Stimulated activated CD4-positive, alpha-beta T cell treated with anti-CD3 and anti-CD28 coated beads, Interleukin-1b, Interleukin-23, amount 100 ng/mL, for 4 hours (primary cell): ENCODE measurements at places on chromosomes 7 and 10.

GRCh38 chr10:122163174-122164022, 107.7 kb upstream of the BTBD16 start:
- no peak for DNase-seq

- no peak for DNase-seq
Measured at GRCh38 chr7:130458257-130458656, 17.4 kb upstream of the CEP41 start.

DNA sequence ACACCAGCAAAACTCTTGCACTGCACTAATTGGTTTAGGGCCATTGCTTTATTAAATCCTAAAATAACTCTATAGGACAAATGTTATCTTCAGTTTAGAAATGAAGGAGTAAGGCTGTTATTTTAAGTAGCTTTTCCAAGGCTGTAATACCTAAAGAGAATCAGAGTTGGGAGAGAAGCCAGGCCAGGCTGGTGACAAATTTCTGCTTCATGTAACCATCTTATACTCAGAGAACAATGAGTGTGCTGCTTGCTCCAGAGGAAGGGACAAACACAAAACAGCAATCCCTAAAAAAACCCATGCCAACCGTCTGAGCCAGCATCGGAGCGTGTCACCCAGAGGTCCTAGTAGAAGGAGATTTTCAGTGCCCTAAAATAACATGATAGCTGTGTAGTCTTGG, 49.7 kb upstream of the TARP start:
- no peak for DNase-seq

GRCh38 chr10:103690281-103690680, 165.1 kb downstream of the SH3PXD2A start:
- no peak for DNase-seq

DNA sequence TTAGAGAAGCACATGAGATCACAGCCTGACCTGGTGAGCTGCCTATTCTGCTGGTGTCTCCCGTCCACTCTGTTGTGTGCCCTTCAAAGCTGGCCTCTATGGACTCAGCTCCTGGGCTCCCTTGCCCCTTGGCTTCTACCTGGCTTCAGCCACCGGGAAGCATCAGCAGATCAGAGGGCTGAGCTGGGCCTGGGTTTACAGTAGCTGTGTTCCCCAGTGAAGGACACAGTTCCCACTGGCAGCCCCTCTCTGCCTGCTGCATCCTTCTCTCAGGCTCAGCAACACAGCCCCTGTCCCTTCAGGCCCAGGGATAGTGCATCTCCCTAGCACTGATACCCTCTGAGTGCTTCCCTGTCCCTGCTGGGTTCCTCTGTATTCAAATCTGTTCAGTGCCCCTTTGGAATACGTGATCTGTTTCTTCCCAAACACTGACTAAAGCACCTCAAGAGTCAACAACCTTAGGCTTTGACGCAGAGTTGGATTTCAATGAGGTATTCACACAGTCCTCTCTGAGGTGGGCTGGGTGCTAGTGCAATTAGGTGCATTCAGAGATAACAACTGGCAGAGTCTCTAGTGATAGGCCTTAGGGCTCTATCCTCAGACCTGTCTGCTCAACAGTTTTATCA, 109.8 kb downstream of the GRID1 start:
- DNase-seq = no peak

DNA sequence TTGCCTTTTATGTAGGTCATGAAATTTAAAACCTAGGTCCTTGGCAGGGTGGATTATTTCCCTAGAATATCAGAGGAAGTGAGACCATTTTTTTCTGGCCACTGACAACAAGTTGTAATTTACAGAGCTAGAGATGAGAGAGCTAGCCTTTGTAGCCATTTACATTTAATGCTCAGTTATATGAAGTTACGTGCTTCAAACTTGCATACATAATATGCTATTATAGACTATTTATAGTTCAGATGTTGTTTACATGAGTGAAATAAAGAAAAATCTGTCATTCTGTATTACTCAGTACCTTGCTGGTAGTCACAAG, 234.9 kb upstream of the MBL2 start:
- DNase-seq = no peak

DNA sequence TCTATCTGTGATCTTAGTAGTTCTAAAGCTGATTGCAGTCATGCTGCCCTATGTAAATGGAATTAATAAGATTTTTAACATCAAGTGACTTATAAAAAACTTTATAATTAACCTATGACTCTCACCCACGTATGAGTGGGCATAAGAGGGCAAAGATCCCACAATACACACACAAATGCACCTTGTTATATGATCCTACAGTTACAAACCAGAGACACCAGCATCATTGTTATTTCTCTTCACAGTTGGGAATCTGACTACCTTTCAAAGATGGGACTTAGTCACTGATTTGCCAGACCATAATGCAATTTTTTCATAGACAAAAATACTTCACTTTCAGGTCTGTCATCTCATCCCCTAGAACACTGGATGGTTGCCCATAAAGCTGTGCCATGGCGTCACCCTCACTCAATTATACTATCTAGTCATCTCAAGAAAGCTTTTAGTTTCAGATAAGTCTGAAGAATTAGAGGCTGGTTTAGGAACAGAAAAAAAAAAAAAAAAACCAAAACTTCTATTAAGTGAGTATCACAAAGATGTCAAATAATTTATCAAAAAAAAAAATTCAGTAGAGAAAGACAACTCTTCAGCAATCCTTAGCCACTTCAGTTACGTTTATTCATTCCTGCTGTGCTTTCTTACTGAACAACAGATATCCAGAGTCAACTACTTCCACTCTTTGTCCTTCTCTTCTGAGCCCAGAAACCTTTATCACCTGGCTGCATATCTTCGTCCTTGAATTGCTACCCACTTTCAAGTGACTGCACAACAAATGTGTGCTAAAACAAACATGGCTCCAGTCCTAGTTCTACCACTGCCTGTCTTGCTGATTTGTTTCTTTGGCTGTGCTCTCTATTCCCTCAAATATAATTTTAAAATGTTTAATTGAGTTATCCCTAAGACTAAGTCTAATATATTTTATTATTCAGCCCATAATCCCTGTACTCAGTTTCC, 175.0 kb upstream of the CHRM2 start:
- DNase-seq = no peak

DNA sequence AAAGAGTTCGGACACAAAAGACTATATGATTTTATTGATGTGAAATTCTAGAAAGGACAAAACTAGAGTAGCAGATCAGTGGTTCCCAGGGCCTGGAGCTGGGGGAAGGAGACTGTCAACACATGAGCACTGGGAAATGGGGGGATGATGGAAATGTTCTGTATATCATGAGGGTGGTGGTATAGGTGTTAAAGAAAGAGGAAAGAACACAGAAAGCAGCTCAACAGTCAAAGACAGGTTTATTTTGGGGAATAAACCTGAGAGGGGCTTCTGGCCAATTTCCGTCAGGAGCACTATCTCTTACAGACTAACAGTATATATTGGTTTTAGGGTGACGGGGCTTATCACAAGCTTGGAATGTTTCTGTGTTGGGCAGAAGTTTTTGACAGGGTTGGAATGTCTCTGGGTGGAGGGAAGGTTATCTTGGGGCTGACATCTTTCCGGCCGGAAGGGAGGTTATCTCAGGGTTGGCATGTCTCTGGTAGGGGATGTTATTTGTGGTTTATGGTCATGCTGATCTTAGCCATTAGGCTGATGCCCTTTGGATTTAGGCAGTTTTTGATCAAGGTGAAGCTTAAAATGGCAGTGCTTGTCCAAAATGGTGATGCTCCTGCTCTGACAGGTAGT, 254.6 kb upstream of the NRP1 start:
- DNase-seq = no peak

DNA sequence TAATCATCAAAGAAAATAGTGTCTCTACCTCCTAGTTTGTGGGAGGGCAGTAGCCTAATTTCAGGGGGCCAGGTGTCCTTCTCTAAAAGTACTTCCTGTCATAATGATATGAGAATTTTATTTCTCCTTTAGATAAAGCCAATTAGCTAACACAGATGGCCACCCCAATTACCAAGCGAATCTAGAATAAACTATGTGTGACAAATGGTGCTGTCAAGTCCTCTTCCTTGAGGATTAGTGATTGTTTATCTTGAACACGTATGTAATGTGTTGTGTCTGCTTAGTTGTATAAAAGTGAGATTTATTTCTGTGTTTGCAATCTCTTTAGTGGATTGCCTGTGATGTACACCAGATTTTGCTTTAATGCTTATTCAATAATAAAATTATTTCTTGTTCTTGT, 1120.0 kb downstream of the SORCS1 start:
- no peak for DNase-seq

DNA sequence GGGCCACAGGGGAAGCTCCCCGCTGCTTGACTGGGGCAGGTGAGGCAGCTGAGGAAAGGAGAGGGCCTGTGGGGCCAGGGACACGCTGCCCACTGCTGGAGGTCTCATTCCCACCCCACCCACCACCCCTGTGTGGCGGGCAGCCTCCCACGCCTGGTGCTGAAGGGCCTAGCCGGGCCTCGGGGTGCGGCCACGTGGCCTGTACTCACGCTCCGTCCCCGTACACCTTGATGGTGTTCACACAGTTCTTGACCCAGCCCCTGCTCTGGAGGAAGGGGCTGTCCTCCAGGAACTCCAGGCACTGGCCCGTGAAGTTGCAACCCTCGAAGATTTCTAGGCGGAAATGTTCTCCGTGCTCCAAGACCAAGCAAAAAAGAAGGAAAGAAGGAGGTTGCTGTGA, 4.0 kb downstream of the CRYGN start:
- no peak for DNase-seq

DNA sequence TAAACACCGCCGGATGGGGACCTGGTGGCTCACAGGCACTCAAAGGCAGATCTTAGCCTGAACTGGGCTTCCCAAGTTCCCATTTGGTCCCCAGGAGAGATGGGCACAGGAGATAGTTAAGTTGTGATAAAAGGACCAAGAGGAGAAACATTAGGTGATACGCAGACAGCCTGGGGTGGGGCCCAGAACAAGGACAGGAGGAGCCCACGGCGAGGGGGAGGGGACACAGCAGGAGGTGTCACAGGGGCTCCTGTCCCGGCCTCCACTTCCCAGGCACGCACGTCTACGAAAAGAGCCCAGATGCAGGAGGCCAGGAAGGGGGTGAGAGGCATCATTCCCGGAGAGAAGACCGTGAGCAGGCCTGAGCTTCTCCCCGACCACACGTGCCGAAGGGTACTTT, 16.3 kb upstream of the DNAAF5 start:
- DNase-seq = no peak

DNA sequence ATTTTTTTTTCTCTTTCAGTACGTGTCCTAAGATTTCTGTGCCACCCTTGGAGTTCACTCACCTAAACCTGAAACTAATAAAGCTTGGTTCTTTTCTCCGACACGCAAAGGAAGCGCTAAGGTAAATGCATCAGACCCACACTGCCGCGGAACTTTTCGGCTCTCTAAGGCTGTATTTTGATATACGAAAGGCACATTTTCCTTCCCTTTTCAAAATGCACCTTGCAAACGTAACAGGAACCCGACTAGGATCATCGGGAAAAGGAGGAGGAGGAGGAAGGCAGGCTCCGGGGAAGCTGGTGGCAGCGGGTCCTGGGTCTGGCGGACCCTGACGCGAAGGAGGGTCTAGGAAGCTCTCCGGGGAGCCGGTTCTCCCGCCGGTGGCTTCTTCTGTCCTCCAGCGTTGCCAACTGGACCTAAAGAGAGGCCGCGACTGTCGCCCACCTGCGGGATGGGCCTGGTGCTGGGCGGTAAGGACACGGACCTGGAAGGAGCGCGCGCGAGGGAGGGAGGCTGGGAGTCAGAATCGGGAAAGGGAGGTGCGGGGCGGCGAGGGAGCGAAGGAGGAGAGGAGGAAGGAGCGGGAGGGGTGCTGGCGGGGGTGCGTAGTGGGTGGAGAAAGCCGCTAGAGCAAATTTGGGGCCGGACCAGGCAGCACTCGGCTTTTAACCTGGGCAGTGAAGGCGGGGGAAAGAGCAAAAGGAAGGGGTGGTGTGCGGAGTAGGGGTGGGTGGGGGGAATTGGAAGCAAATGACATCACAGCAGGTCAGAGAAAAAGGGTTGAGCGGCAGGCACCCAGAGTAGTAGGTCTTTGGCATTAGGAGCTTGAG, at the start of gene CFTR:
Gene CFTR, plus strand, starts transcription at position 801 of the 830 bp plus-strand sequence. CDS start 70 bp downstream, outside the sequence.
- no peak for DNase-seq

DNA sequence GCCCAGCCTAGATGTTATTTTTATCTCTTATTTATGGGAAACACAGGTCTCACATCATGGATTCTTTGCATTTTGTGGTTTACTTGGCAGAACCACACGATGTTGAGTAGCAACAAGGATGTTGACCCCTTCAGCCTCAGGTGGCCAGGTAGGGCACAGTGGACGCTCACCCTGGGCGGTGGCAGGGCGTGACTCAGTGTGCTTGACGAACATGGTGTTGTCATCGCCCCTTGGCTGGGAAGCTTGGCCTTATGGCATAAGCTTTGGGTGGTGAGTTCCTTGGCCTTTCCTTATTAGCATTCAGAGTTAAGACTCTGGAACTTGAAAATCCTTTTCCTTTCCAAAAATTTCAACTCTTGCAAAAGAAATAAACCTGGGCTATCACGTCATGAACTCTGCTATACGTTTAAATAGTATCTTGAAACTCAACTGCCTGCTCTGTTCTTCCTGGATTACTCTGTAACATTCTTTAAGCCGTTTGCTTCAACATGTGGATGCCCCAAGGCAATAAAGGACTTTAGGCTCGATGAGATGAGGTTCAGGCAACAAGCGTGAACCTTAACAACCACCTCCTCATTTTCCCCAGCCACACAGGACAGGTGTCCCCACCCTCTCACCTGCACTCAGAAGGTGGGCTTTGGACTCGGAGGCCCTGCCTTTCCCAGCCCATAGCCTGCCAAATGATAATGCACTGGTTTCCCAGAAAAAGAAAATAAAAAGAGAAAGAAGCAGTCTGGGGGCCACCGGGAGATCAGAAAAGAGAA, 22.5 kb upstream of the ECHDC3 start:
- DNase-seq = no peak
